ENCODE measurements at places on chromosomes 2 and 18.

DNA sequence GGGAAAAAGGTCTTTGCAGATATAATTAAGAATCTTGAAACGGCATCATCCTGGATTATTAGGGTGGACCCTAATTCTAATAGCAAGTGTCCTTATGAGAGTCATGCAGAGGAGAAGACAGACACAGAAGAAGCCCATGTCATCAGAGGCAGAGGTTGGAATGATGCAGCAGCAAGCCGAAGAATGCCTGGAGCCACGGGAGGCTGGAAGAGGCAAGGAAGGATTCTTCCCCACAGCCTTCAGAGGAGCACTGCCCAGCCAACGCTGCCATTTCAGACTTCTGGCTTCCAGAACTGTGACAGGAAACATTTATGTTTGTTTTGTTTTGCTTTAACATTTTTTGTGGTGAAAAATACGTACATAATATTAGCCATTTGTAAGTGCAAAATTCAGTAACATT, 72.3 kb downstream of the MCFD2 start:
- no peak for DNase-seq

GRCh38 chr2:38432820-38433606, 55.9 kb upstream of the ATL2 start:
- DNase-seq = no peak

GRCh38 chr18:10591896-10592295, 66.1 kb downstream of the NAPG start:
- DNase-seq = no peak

GRCh38 chr2:127893494-127893893, 7.7 kb upstream of the AMMECR1L start:
- no peak for DNase-seq

DNA sequence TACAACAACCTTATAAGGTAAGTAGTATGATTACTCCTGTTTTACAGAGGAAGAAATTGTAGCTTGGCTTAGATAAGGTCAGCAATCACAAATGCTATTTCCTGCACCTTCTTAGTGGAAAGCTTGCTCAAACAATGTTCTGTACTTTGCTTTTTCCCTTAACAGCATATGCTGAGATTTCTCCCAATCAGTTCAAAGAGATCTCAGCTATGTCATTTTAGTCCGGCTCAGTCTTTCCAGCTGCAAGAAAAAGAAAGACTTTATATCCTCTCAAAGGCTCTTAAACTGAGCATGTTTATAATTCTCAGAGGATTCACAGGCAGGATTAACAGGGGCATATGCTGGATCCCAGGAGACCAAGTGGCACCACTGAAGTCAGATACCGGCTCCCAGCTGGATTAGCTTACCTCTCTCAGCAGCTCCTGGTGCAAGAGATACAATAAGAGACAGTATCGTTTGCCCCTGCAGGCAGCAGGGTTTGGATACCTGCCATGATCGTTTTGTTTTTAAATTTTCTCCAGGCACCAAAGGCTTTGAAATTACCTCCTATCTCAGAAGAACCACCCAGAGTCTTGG, 29.5 kb downstream of the KIAA2012 start:
- DNase-seq = no peak

- DNase-seq = no peak
Measured at GRCh38 chr2:208984376-208985090, 439.3 kb upstream of the MAP2 start.

- no peak for DNase-seq
Measured at GRCh38 chr18:45341454-45341853, 273.8 kb upstream of the SLC14A2 start.

All from stimulated activated CD8-positive, alpha-beta memory T cell treated with anti-CD3 and anti-CD28 coated beads, Interleukin-4, amount 100 ng/mL, for 4 hours (primary cell).